Activated CD4-positive, alpha-beta T cell treated with anti-CD3 and anti-CD28 coated beads, Interleukin-2, amount 50 U/mL, for 48 hours (primary cell): ENCODE measurements at places on chromosomes 6 and 20.
A peak's percentile ranks its signal among the peaks of the same experiment; 100 is the strongest.

GRCh38 chr20:44909872-44910689, at the start of gene PABPC1L:
PABPC1L (plus strand) TSS chr20:44910060; CDS start chr20:44910144, 84 bp downstream.
- DNase-seq, result peak; percentile 79

- no peak for DNase-seq
Measured at GRCh38 chr6:142235272-142235671, 66.5 kb upstream of the ADGRG6 start.

DNA sequence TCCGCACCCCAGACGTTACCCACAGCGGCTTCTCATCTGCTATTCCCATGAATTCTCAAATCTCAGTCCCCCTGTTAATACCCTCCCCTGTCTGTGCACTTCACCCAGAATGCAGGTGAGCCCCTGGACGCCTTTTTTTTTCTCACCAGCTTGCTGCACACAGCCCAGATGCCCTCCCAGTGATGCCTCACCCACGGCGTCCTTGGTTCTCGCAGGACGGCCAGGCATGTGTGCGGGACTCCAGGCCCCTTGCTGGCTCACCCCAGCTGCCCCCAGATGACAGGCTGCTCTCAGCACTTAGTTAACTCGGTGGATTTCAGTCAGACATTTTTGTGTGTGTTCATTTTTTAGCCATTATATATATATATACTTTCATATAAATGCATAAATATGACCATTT, 25.4 kb upstream of the PI16 start:
- DNase-seq, result no peak

DNA sequence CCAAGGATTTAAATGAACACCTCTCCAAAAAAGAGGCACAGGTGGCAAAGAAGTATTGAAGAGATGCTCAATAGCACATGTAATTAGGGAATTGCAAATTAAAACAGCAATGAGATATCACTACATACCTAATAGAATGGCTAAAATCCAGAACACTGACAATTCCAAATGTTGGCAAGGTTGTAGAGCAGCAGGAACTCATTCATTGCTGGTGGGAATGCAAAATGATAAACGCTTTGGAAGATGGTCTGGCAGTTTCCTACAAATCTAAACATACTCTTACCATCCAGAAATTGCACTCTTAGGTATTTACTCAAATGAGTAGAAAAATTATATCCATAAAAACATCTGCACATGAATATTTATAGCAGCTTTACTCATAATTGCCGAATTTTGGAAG, 17.0 kb downstream of the CD93 start:
- no peak for DNase-seq

- DNase-seq, result no peak
Measured at GRCh38 chr20:15487030-15487429, 1086.2 kb downstream of the KIF16B start.

DNA sequence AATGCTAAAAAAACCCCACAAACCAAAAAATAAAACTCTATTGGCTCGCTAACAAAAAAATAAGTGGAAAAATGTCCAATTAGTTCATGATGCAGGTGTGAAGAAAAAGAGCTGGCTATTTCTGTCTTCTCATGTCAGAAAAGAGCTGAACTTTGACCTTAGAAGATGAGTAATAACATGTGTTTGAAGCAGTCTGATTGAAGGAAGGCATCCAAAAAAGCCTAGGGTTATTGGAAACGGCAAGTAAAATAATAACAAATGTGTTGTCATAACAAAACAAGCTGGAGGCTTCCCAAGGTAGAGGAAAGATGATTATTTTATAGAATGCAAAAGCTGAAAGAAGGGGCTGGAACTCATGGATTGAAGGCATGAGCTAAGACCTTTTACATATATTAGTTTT, 94.4 kb upstream of the FAM184A start:
- no peak for DNase-seq

GRCh38 chr6:50602292-50602691, 111.0 kb upstream of the TFAP2D start:
- no peak for DNase-seq

DNA sequence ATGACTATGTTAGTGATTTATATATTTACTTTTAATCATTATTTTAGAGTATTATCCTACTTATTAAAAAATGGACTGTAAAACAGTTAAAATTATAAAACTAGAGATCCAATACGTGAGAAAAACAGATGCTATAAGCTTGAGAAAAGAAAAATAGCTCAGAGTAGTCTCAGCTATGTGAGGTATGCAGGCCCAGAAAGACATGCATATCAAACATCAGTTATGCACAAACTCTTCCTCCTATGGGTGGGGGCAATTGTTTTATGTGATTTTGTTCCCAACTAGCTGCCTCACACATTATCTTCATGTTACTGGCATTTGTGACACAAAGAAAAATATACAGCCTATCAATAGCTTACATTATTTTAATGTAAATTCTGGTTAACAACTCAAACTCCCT, 28.8 kb downstream of the RARS2 start:
- DNase-seq, result no peak
